ENCODE measurements at places on chromosomes 1 and 21.

GRCh38 chr1:183090391-183091006 lies 67.3 kb downstream of the LAMC1 start:
- DNase-seq, result no peak

GRCh38 chr1:46755121-46755520 lies 36.2 kb upstream of the EFCAB14 start:
- no peak for DNase-seq

DNA sequence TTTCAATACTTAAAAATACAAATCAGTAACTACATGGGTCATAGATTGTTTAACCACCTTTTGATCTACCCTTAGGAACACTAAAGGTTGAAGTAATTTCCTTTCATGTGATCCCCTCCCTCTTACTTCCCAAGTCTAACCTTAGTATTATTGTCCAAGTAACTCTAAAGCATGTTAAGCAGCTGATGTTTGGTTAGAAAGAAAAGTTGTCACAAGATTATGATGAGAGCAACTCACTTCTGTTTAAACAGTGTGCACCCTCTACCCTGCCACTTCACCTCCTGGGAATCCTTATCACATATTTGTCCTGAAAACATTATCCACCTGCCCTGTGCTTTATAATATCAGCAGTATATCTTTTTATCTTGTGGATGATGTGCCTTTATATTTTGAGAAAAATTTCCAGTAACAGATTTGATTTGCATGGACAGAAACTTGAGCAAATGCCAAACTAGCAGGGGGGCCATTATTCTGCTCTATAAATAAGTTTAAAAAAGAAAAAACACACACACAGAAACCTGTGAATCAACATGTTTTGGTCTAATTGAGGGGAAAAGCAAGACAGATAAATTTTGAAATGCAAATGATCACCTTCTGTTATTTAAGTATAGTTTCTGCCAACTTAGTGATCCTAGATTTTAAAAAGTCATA lies 194.3 kb downstream of the RPS6KC1 start:
- no peak for DNase-seq

- no peak for DNase-seq
These were observed 169.9 kb downstream of the KCNT2 start for GRCh38 chr1:196438329-196438728.

DNA sequence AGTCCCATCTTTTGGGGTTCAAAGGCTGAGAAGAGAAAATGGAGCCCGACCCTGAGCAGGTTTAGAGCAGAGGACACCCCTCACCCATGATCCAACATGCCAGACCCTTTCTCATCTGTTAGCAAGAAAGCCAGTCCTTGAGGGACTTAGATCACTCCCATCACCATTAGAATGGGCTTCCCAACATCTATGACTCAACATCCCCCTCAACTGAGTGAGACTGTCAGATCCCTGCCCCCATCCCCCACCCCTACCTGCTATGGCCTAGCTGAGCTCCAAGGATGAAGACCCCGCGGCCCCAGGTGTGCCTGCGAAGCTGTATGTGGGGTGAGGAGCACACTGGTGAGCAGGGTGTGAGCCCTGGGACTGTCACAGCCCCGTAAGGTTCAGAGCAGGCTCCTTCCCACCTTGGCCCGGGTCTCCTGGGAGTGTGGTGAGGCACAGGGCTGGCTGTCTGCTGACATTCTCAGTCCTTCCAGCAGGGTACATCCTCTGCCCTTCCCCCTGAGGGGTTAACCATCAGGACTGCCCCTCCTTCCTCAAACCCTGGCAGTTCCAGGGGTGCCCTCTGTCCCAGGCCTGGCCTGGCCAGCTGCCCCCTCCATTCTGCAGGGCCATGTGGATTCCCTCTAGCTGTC lies 21.4 kb upstream of the BLACAT1 start:
- DNase-seq, result no peak

DNA sequence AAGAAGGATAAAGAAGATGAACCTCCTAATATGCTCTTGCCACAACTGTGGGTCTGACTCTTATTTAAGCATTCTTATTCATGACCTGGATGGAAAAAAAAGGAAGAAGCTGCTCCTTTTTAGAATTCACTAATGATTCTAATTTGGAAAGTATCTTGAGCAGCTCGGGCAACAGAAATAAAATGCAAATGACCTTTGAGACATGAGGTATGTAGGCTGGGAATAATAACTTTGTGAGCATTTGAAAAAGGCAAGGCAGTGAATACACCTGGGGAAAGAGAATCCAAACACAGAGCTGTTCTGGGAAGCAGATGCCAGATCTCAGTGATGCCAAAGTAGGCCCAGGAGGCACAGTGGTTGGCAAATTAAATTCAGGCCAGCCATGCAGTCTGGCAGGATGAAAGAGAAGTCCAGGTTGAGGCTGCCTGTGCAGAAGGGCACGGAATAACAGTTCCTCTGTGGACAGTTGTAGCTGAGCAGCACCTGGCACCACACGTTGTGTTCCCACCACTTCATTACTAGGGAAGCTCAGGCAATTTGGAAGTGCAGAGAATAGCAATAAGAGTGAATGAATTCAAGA lies 320.8 kb upstream of the ST6GALNAC5 start:
- DNase-seq, result no peak

DNA sequence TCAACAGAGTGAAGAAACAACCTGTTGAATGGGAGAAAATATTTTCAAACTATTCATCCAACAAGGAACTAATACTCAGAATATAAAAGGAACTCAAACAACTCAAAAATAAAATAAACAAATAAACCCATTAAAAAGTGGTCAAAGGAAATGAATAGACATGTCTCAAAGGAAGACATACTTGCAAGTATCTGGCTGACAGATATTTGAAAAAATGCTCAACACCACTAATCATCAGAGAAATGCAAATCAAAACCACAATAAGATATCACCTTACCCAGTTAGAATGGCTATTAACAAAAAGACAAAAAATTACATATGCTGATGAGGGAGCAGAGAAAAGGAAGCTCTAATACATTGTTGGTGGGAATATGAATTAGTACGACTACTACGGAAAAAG lies 38.2 kb downstream of the TNFSF4 start:
- DNase-seq, result no peak

- DNase-seq, result no peak
These were observed 756.4 kb downstream of the KCNT2 start for GRCh38 chr1:195851804-195852203.

GRCh38 chr1:23531562-23532094 lies 595 bp upstream of the E2F2 start:
- DNase-seq, result no peak

GRCh38 chr21:29453511-29453910 lies 154.8 kb downstream of the BACH1 start:
- no peak for DNase-seq

DNA sequence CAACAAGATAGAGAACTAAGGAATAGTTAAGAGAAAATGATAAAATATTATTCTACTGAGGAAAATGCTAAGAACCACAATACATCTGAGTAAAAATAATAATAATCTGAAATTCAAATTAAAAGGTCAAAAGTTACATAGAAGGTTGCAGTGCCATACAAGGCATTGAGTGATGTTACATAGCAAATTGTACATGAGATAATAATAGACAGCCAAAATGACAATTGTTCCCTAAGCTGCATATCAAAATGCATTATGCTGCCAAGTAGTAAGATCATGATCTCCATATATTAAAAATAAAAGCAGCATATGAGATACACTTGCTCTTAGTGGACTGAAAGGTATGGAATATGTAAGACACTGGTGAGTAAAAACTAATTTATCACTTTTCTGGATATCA lies 547.7 kb downstream of the KCNT2 start:
- no peak for DNase-seq

- no peak for DNase-seq
These were observed 295.4 kb upstream of the ESRRG start for GRCh38 chr1:217018648-217019047.
